ENCODE measurements at places on chromosomes 2 and 18.

DNA sequence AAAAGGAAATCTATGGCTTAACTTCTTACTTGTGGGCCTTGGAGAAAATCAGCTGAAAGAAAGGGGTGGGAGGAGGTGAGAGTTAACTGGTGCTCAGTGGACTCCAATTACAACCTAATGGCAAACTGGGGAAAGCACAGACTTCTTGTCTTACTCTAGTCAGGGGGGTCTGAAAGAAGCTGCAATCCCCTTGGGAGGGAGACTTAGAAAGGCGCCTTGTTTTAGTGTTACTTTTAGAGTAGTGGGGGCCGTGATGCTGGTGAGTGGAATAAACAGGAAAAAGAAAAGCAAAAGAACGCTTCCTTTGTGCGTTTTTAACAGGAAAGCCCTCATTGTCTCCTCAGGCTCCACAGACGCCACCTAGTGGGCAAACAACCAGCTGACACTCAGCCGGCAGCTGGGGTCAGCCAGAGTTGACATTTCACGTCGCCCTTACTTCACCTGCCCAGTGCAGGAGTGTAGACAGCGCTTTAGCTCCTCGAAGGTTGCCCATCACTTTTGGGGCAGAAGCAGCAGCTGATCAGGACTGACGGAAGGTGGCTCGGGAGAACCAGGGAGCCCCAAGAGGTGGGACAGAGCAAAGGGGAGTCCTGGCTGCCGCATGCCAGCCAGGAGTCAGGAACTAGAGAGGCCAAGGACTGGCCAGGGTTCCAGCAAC lies 55.9 kb upstream of the GORASP2 start:
- DNase-seq = peak; percentile 84

- no peak for DNase-seq
These were observed 42.1 kb downstream of the NHEJ1 start for GRCh38 chr2:219118504-219118903.

GRCh38 chr2:15253835-15254286 lies 307.3 kb downstream of the NBAS start:
- peak; percentile 98 for DNase-seq

- DNase-seq = no peak
These were observed 28.3 kb downstream of the BARD1 start for GRCh38 chr2:214781226-214781625.

DNA sequence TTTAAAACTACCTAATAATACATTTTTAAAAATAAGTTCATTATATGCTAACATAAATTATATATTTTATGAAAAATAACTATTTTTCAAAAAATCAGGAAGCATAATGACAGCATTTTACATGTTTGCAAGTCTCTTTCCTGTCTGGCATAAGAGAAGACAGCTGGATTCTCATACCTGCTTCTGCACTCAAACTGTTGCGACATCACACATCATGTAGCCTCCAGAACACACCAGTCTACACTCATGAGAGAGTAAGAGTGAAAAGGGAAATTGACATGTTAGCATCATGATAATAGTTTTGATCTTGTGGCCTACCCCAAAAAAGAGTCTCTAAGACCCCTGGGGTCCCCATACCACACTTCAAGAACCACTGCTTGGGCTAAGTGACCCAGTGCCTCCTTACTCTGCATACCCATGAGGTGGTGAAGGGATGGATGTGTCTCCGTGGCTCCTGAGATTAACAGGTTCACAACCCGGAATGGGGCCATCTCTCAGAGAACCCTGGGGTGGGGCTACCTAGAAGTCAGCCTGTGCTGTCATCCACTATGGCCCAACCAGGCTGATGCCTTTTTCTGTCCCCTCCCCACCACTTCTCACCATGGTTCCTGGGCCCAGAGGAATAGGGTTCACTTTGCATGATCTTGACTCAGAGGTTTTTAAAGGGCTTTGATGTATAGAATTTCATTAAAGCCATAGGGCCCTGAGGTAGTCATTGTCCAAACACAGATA lies 102.6 kb upstream of the DAPL1 start:
- no peak for DNase-seq

- no peak for DNase-seq
These were observed 21.6 kb upstream of the FLACC1 start for GRCh38 chr2:201378496-201379397.

DNA sequence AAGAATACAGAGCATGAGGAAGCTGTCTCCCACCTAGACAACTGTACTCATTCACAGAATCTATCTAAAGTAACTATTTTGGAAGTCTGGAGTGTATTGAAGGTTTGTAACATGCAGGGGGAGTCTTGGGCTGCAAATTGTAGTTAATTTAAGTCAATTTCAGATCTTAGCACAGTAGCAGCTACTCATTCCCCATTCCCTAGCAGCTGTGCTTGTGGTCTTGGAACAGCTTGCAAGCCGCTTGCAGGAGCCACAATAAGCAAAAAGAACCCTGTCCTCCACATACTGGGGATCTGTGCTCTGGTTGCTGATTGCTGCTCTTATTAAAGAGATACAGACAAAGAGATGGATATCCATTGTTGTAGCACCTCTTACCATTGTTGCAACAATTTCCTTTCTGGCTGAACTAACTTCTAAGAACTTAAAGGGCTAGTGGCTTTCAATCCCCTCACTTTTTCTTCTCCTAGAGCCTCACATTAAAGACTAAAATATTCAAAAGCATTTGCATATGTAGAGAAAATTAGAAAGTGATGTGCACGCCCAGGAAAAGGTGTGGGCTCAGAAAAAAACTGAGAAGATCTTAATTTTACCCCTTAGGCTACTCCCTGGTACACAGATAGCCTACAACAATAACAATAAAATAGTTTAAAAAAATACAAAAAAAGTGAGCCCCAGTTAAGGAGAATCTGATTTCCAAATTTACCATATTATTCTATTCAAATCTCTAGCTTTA lies 1775.1 kb upstream of the PIK3C3 start:
- DNase-seq = no peak

DNA sequence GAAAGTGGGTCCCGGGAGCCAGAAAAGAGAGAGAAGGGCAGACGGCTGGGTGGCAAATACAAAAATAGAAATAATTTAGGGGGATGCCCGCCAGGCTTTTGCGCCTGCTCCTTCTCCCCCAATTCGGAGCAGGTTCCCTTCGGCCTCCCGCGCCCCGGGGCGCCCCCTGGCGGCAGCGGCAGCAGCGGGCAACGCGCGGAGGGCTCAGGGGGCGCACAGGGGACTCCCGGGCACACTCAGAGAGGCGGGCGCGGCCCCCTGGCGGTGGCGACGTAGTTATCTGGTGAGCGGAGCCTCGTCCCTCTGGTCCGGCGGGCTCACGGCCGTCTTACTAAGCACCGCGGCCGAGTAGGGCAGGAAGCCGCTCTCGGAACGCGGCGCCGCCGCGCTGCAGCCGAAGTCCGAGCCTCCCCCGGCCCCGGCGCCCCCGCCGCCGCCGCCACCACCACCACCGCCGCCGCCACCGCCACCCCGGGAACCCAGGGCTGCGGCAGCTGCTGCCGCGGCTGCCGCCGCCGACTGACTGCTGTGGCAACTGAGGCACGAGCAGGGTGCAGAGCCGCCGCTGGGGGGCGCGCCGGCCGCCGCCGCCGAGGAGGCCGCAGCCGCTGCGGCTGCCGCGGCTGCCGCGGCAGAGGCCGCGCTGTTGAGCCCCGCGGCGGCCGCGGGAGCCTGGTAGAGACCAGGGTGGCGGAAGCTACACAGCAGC lies 3.8 kb downstream of the EVX2 start:
- DNase-seq = peak; percentile 66
